ENCODE measurements at places on chromosomes 4 and X.
A peak's percentile ranks its signal among the peaks of the same experiment; 100 is the strongest.

GRCh38 chr4:187380181-187380581 lies 615.4 kb upstream of the ZFP42 start:
- no peak for DNase-seq

DNA sequence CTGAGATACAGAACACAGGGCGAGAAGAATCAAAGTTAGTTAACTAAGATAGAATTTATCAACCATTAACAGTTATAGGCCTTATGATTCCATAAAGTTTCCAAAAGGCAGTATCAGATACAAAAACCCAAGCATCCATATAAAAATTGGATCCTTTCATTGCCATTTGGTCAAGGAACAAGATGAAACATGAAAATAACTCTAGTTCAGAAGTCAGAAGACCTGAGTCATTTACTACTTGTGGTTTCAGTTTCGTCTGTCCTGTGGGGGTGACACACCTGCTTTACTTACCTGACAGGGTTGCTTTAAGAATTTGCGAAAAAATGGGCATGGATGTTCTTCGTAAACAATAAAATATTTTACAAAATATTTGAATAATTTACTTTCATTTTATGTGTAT lies 130.8 kb downstream of the ANAPC10 start:
- DNase-seq = no peak

- DNase-seq = no peak
These were observed 56.5 kb downstream of the NSD2 start for GRCh38 chr4:1927675-1928074.

- DNase-seq = no peak
These were observed 120.2 kb downstream of the KLHL8 start for GRCh38 chr4:87100168-87100567.

- DNase-seq = no peak
These were observed 21.4 kb upstream of the ANXA10 start for GRCh38 chr4:168070903-168071302.

- no peak for DNase-seq
These were observed 58.9 kb upstream of the RBM47 start for GRCh38 chr4:40688446-40689095.

GRCh38 chr4:27027428-27027827 lies 166.8 kb downstream of the STIM2 start:
- no peak for DNase-seq

DNA sequence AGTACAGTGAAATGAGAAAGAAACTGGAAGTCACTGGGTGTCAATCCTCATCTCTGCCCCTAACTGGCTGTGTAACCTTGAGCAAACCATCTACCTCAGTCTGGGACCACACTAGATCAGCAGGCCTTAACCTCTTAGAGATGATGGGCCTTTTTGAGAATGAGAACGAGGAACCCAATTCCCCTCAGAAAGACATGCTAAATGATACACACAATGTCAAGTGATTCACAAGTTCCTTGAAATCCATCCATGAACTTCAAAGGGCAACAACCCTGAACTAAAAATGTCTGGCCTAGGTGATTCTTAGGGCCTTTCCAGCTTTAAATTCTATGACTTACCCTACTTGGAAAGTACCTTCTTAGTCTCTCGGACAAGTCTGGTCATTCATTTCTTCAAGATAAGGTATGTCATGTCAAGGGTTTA lies 47.4 kb downstream of the ACSL4 start:
- DNase-seq = no peak

- no peak for DNase-seq
These were observed 32.4 kb downstream of the KLHL8 start for GRCh38 chr4:87188048-87188447.

DNA sequence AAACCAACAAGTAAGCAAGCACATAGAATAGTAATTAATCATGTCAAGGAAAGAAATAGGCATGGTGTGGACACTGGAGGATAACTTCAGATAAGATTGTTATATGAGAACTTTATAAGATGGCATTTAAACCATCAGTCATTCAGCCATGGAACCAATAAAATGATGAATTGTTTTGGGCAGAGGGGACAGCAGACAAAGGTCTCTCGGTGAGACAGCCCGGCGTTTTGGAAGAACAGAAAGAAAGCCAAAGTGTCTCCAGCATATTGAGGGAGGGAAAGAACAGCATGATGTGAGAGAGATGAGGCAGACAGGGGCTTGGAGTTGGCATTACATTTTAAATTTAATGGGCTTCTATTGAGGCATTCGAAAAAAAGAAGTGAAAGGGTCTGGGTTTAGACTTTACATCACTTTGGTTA lies 883 bp upstream of the PPM1K start:
- no peak for DNase-seq

GRCh38 chr4:10285028-10285427 lies 168.4 kb upstream of the WDR1 start:
- DNase-seq = no peak

DNA sequence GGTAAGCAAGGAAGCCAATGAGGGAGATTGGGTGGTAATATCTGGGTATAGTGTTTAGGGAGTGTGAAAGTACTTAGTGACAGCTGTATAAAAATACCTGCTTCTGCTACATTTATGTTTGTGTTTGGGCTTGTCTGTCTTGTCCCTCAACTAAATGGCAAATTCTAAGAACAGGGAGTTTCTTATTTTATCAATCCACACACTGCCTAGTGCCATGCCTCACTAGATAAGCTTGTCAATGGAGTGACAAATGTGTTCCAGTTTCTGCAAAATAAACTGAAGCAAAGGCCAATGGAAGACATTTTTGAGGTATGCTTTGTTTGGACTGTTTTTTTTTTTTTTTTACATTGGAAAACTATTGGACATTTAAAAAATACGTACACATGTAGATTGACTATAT lies 418.0 kb downstream of the SH2D1A start:
- DNase-seq = no peak

GRCh38 chrX:140180585-140180984 lies 215.3 kb upstream of the CXorf66 start:
- no peak for DNase-seq

GRCh38 chr4:8182858-8183725 lies 16.0 kb upstream of the SH3TC1 start:
- DNase-seq = peak; percentile 64

Measured in tibial artery (tissue), 4 donors.